ENCODE measurements at places on chromosomes 5 and 9. TPM values are rescaled to one million over a fixed set of nuclear protein-coding genes. Genes with fewer than 3 reads are reported as not detected.

- H3K36me3 ChIP-seq, result no peaks in the 10 kb centered on the region
- DNase-seq, result no peak
- no peak overlapping the region for H3K27ac ChIP-seq
- H3K4me1 ChIP-seq, result peaks cover 19% of the 10 kb centered on the region
- no peak overlapping the region for H3K4me3 ChIP-seq
Observed at GRCh38 chr5:59485107-59485506, 408.4 kb downstream of the PDE4D start.

DNA sequence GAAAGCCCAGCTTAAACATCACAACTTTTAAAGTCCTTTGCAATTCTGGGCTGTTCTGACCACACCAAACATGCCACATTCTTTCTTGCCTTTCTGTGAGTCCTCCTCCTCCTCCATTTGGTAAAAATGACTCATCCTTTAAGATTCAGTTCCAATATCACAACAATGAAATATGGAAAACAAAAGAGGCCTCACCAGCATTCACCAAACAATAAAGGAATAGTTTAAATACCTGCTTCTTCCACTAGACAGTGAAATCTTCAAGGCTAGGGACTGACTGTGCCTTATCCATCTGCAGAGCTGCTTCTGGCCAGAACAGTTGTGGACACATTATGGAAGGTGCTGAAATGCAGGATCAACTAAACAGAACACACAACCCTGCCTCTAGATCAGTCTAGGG is 36.0 kb downstream of the NR6A1 start:
- no peak overlapping the region for H3K27ac ChIP-seq
- peak; percentile 20 for DNase-seq
- peaks cover 18% of the 10 kb centered on the region for H3K27me3 ChIP-seq
- peaks cover 2% of the 10 kb centered on the region for H3K36me3 ChIP-seq
- peaks cover 16% of the 10 kb centered on the region for H3K4me1 ChIP-seq
- H3K4me3 ChIP-seq, result no peak overlapping the region

DNA sequence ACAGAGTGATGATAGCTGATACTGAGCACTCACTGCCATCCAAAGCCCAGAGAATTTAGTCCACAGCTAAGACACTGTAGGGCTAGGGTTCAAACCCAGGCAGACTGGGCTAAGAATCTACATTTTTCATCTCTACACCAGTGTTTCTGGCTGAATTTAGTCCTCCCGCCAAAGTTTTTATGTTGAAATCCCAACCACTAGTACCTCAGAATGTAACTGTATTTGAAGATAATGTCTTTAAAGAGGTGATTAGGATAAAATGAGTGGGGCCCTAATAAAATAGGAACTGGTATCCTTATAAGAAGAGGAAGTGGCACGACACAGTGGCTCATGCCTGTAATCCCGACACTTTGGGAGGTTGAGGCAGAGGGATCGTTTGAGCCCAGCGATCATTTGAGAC is 4.3 kb downstream of the GNA14 start:
- no peak overlapping the region for H3K4me3 ChIP-seq
- no peaks in the 10 kb centered on the region for H3K36me3 ChIP-seq
- H3K27ac ChIP-seq, result no peak overlapping the region
- peaks cover 41% of the 10 kb centered on the region for H3K27me3 ChIP-seq
- H3K4me1 ChIP-seq, result peaks cover 10% of the 10 kb centered on the region
- no peak for DNase-seq

DNA sequence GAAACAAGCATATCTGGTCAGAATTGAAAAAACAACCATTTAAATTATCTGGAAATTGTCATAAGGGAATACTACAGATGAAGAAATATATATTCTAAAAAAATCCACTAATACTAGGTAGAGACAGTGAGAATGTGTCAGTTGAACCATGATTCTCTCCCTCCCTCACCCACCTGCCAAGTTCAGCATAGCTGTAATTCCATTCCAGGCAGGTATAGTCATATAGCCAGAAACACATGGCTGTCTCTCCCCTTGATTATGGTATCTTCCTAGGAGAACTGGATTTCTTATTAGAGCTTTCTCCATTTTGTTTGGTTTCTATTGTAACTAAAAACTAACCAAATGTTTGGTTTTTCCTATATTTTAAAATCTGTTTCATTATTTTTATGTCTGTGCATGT is 509.2 kb downstream of the CDH10 start:
- no peak for DNase-seq
- H3K27ac ChIP-seq, result no peak overlapping the region
- no peaks in the 10 kb centered on the region for H3K4me1 ChIP-seq
- H3K36me3 ChIP-seq, result no peaks in the 10 kb centered on the region
- H3K4me3 ChIP-seq, result no peak overlapping the region

DNA sequence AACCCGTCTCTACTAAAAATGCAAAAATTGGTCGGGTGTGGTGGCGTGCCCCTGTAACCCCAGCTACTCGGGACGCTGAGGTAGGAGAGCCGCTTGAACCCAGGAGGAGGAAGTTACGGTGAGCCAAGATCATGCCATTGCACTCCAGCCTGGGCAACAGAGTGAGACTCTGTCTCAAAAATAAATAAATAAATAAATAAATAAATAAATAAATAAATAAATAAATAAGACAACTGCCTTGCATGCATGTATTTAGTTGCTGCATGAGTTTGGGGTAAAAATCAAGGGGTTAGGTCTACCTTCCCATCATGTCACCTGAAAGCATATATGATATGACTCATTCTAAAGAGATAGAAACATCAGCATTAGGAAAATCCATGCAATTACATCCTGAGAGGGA is 254.0 kb downstream of the ADAMTSL1 start:
- H3K36me3 ChIP-seq, result no peaks in the 10 kb centered on the region
- no peak for DNase-seq
- no peak overlapping the region for H3K4me3 ChIP-seq

The WDR38 gene
- total RNA-seq, result not detected

The FOXD4L4 gene
- not detected for total RNA-seq

All from activated naive CD4-positive, alpha-beta T cell treated with anti-CD3 and anti-CD28 coated beads for 36 hours (primary cell).